ENCODE measurements at places on chromosomes 16 and 17.

DNA sequence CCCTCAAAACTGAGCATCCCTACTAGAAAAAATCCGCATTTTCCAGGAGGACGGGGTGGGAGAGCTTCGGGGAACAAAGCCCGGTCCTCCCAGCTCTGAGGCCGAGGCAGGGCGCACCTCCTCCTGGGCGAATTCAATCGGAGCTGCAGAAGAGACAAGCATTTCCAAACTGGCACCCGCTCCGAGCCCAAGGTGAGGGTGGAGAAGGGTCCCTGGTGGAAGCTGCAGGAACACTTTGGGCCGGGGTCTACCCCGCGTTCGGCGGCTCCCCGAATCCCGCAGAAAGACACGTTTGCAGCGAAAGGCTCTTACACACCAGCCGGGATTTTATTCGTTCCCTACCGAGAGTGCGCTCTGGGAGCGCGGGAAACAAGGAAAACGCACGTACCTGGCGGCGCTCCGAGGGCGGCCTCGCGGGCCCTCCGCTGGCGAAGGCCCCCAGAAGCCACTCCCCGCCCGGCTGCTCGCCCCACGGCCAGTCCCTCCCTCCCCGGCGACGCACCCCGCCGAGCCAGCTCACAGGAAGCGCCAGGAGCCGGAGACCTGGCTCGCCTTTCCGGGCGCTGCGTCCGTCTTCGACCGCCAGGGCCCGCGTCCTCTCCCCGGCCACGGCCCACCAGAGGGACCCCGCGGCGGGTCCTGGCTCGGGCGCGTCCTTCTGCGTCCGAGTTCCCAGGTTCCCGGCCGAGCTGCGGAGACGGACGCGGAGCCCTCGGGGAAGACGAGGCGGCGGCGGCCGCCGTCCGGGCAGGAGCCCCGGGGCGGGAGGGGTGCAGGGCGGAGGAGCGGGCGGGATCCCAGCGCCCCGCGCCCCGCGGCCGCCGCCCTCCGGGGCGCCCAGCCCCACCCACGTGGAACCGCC, 49.8 kb upstream of the BAHCC1 start:
- DNase-seq = peak; percentile 82

- no peak for DNase-seq
Observed at GRCh38 chr17:61658183-61658582, 67.2 kb upstream of the NACA2 start.

GRCh38 chr16:31700530-31701388, 172.8 kb upstream of the ZNF267 start:
- DNase-seq = peak; percentile 41

DNA sequence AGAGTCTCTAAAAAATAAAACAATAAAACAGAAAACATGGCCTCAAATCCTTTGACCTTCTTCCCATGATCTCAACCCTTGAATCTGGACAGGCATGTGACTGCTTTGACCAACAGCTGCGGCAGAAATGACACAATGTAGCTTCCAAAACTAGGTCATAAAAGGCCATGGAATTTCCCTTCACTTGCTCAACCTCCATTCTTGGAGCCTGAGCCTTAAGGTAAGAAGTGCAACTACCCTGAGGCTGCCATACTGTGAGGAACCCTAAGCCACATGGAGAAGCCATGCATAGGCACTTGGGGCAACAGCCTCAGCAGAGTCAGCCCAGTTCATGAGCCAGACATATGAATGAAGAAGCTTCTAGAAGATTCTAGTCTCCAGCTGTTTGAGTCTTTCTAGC, 75.7 kb upstream of the BRD7 start:
- DNase-seq = no peak

DNA sequence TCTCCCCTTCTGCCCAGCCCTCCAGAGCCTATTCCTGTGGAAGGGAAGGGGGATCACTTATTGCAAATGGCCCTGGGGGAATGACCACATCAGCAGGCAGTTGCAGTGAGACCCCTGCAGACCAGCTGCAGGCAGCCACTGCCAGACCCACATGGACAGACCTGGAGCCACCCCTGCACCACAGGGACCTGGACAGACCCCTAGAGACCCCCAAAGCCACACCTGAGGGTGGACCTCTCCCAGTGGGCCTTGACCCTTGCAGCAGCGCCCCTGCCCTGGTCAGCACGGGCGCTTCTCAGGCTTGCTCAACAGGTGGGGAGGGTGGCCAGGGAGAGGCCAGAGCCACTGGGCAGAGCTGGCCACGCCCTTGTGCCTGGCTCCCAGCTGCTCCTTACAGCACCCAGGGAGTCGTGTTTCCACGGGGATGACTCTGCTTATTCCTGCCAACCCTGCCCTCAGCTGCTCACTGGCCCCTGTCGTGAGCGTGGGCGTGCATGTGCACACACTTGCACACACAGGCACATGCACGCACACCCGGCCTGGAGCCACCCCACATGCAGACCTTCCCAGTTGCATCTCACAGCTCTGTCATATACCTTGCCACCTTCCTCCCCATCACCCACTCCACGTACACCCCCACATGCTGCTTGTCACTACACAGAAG, 1.3 kb upstream of the SCN4A start:
- DNase-seq = no peak

DNA sequence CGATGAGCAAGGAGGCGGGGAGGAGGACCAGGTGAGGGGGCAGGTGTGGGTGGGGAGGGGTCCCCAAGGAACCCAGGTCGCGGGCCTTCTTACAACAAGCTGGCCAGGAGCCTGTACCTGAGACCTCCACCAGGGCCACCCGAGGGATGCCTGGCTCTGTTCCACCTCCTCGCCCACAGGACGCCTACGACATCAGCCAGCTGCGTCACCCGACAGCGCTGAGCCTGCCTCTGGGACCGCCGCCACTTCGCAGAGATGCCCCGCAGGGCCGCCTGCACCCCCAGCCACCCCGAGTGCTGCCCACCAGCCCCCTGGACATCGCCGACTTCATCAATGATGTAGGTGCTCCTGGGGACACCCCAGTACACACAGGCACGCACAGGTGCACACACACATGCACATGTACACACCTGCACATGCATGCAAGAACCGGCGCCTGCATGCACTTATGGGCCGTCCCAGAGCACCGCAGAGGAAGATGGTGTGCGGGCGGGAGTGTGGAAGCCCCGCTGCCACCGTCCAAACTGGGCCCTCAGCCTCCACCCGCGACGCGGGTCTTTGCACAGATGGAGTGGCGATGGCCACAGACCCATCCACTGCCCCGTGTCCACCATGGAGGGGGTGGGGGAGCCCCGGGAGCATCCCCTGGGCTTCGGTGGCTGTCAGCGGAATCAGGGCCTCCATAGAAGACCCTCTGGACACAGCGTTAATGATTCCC, 6.6 kb downstream of the SLC22A31 start:
- DNase-seq = peak; percentile 27

GRCh38 chr17:63445954-63446752, at the start of gene CYB561:
Gene CYB561, minus strand, starts transcription at chr17:63446306. Its CDS starts 8,759 bp downstream, at chr17:63437547.
- peak; percentile 91 for DNase-seq

GRCh38 chr17:38558728-38559050, 47.1 kb downstream of the SRCIN1 start:
- no peak for DNase-seq

- no peak for DNase-seq
Observed at GRCh38 chr16:79390481-79391051, 210.0 kb downstream of the MAF start.

DNA sequence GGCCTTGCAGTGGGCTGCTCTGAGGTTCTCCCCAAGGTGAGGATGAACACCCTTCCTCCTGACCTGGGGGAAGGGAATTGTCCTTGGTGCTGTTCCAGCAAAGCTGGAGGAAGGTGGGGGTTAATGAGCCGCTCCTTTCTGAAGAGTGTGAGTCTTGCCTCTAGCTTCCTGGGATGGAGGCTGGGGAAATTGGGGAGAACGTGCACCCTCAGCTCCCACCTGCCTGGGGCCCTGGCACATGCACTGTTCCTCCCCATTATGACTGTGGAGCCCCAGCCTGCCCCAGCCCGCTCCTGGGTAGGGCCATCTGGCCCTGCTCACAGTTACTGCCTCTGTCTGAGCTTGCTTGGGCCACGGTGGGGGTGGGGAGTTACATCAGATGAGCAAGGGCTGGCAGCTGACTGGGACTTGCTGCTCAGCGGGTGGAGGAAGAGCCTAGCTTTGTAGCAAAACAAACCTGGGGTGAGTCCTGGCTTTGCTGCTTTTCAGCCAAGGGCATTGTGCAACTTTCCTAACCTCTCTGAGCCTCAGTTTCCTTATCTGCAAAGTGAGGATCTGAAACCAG, 11.1 kb downstream of the TNS4 start:
- no peak for DNase-seq

- no peak for DNase-seq
Observed at GRCh38 chr17:36496018-36496789, 9.7 kb downstream of the ZNHIT3 start.

DNA sequence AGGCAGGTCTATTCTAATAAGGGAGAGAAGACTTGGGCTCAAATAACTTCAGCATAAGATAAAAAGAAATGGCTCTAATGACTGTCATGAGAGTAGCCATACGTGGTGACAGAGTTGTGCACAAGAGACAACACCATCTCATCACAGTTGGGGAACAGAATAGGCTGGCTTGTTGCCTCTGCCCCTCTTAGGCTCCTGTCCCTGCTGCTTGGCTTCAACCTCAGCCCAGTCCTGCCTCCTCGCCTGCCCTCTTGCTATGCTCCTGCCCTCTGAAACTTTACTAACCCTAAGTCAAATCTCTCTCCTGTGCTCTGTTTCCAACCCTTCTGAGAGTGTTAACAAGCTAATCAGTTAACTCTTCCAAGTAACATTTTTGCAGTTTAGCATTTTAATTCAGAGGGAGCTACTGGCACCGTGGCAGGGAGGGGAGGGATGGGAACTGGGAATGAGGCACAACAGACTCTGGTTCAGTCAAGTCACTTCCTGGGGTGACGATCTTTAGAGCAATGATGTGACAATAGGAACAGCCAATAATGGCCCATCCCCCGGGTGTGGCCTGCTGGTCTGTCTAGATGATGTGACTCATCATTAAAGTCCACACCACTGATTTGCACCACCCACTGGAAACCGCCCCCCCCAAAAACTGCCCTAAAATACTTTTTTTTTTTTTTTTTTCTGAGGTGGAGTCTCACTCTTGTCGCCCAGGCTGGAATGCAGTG, 35.5 kb downstream of the DNAH17 start:
- DNase-seq = no peak

DNA sequence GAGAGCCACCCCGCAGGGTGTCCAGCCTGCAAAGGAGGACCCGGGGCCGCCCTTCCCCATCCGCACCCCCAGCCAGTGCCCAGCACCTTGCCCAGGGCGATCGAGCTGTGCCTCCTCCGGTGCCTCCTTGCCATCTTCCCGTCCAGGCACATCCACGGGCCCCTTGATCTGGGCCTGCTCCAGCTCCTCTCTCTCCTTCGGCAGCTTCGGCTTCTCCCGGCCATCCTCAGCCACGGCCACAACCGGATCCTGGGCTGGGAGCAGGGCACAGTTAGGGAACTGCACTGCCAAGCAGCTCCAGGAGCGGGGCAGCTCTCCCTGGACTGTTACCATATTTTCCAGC, 13.8 kb downstream of the NDUFAF8 start:
- no peak for DNase-seq

- DNase-seq = no peak
Observed at GRCh38 chr17:66313995-66314659, 11.7 kb downstream of the PRKCA start.

DNA sequence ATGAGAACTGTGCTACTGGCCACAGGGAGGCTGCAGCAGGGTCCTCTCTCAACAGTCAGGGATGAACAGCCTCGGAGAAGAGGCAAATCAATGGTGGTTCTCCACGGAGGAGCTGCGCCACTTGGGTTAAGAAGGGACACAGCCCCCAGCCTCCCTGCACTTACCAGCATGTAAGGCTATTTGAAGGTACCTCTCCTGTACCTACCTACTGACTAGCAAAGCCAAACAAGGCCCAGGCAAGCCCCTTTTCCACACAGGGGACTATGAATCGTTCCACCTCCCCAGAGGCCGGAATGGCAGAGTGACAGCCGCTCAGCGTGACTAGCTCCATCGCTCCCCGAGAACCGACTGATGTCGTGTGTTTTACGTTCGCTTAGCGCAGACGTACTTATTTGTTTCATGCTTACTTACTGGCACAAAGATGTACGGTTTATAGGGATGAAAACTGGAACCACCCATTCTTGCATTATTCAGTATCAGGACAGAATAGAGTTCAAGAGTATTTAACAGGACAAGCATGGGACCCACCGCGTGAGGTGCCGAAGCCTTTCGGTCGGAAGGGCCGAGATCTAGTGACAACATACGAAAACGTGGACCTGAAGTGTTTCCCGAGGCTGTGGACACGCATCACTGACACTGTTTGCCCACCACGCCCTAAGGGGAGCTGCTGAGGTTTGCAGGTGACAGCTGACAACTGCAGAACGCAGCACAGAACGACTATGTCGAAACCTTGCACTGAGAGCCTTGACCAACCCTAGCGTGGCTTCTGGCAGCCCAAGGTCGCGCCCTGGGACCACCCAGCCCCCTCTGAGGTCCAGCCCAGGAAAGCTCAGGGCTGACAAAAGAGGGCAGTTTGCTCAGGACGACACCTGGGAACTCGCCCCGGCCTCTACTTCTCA, 1.0 kb downstream of the TEPSIN start:
- DNase-seq = no peak

GRCh38 chr17:20203018-20203417, 193.9 kb downstream of the SPECC1 start:
- DNase-seq = no peak

DNA sequence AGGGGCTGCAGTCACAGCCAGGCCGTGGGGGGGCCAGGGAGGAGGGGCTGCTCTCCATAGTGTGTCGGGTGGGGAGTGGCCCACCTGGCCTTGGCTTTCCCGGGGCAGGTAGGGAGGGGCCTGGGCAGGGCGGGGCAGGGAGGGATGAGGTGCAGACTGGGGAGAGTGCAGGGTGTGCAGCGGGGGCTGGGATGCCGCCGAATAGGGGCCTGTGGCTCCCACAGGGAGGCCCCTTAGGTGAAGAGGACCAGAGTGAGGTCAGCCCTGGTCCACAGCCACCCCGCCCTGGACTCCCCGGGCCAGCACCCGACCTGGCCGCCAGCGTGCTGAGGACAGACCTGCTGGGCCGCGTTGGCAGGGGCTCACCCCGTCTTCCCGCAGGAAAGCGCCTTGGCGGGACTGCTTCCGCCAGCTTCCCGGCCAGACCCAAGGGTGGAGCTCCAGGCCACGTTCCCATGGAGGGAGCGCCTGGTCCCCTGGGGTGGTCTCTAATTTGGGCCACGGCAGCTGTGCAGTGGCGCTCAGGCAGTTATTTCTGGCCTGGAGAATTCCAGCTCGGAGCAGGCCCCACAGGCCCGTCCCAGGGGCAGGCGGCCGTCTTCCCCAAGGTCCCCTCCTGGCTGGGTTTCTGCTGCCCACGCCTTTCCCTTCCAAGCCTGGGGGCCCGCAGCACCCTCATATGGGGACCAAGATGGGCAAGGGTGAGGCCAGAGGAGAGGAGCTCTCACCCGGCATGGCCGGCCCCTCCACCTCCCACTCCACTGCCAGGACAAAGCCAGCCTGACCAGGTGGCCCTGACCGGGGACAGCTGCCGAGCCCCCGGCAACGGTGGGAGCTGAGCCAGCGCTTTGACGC, 27.9 kb downstream of the CACNA1H start:
- no peak for DNase-seq

- peak; percentile 85 for DNase-seq
Observed at GRCh38 chr16:67399218-67399733, 6.0 kb upstream of the TPPP3 start.

DNA sequence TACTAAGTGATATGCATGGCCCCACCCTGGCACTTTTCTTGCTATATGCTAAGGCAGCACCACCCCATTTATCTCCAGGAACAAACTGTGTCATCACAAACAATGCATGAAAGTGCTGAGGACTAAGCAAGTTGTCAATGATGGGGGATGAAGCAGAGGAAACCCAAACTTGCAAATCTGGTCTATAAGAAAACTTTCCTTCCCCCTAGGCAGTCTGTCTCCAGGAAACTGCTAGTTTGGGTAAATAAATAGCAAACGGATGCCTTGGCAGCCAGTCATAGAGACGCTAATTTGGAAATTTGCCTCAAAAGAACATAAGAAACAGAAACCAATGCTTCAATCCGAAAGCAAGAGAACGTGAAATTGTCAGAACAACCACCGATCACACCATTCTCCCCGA, 5.6 kb upstream of the HSBP1 start:
- DNase-seq = no peak
